ENCODE measurements at places on chromosomes 5 and 9. TPM values are rescaled to one million over a fixed set of nuclear protein-coding genes. Genes with fewer than 3 reads are reported as not detected.
A peak's percentile ranks its signal among the peaks of the same experiment; 100 is the strongest.

- no peak for DNase-seq
Measured at GRCh38 chr5:89981021-89981420, 428.5 kb downstream of the CETN3 start.

- no peak for DNase-seq
Measured at GRCh38 chr9:34151398-34151797, 24.9 kb upstream of the DCAF12 start.

NRG2 gene
- not detected for total RNA-seq

HTR4 gene
- total RNA-seq = 42.7 TPM

DNA sequence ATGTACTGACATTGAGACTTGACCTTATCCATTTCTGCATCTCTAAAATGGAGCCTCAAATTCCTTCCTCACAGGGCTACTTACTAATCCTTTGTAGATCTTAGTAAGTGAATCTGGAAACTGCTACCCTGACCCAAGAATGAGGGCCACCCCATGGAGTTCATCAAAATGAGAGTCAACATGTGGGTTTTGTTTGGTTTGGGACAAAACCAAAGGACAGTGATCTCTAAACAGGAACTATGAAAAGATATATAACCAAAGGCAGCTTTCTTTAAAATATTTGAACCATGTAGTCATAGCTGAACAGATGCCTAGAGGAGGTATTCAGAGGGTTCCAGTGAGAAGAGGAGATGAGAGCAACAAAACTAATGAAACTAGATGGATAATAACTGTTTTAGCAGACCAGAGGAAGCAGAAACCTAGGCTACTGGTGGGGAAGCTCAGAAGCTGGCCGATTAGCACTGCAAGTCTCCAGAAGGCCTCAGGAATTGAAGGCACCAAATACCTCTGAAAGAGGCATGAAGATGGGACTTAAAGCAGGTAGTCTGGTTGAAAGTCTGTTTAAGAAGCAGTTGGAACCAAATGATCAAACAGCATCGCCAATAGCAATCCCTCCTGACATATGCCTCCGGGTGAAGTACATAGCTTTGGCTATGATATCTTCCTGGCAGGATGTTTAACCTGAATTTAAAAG, 45.8 kb downstream of the THOC3 start:
- no peak for DNase-seq

PCDHB13 gene
- 0.28 TPM for total RNA-seq

GRCh38 chr9:136249877-136250559, 4.4 kb upstream of the QSOX2 start:
- no peak for DNase-seq

- DNase-seq = no peak
Measured at GRCh38 chr9:107847978-107848964, 358.7 kb upstream of the KLF4 start.

DNA sequence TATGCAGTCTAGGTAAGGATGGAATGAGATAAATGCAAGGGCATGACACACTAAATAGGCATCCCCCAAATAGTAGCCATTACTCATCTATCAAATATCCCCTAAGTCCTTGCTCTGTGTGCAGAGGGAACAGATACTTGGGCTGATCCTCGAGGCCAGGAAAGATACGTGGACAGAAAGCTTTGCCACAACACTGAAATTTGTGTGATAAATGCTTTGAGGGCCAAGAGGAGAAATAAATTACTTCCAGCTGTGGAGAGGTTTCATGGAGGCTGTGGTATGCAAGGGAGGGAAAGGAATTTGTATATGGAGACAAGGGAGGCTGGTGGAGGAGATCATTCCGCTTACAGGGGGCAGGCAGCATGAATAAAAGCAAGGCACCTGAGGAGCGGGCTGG, 18.5 kb downstream of the ATOX1 start:
- no peak for DNase-seq

CDH6 gene
- 0.88 TPM for total RNA-seq

NR2F1 gene
- total RNA-seq = 7.4 TPM

- no peak for DNase-seq
Measured at GRCh38 chr5:90399251-90399650, 10.3 kb downstream of the CETN3 start.

- no peak for DNase-seq
Measured at GRCh38 chr5:175520873-175521272, 42.5 kb downstream of the SFXN1 start.

PPIP5K2 gene
- 30.5 TPM for total RNA-seq

- DNase-seq = no peak
Measured at GRCh38 chr5:112125903-112126302, 293.2 kb downstream of the EPB41L4A start.

DNA sequence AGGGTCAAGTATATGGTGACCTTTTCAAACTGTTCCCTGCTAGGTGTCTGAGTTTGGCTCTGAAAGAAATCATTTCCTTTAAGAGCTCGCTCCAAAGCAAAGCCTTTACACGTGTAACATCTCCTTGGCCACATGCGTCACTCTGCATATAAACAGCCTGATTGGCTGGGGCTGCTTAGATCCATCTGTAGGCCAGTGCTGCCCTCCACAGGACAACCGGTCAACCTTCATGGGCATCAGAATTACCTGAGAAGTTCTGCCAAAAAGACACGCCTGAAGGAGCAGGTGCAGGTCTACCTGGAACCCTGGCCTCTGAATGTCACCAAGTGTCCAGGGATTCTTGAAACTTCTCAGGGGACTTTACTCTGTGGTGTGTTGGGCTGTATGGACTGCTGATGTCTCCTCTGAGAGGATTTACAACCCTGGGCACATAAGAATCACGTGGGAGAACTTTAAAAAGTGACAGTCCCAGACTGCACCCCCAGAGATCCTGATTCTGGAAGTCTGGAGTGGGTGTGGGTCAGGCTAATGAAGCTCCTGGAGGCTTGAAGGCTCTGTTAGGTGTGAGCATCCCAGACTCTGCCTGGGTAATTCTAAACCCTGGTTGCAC, 497.6 kb downstream of the GADD45G start:
- DNase-seq = peak; percentile 86

All from Peyer's patch (tissue), 4 donors.